Memory B cell (primary cell): ENCODE measurements at places on chromosomes 6 and 20.

DNA sequence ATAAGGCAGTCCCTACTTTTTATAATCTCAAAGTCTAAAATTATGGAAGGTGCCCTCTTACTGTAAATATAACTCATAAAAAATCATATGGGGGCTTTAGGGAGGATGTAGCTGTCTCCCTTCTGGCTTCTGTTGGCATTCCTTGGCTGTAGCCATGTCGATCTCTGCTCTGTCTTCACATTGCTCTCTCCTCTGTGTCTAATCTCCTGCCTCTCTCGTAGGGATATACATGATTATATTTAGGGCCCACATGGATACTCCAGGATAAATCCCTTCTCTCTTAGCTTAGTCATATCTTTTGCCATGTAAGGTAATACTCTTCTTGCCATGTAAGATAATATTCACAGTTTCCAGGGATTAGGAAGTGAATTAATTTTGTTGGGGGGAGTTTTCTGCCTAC lies 28.6 kb downstream of the CDS2 start:
- no peak for DNase-seq

GRCh38 chr6:135170849-135171248 lies 10.3 kb upstream of the MYB start:
- DNase-seq: no peak

DNA sequence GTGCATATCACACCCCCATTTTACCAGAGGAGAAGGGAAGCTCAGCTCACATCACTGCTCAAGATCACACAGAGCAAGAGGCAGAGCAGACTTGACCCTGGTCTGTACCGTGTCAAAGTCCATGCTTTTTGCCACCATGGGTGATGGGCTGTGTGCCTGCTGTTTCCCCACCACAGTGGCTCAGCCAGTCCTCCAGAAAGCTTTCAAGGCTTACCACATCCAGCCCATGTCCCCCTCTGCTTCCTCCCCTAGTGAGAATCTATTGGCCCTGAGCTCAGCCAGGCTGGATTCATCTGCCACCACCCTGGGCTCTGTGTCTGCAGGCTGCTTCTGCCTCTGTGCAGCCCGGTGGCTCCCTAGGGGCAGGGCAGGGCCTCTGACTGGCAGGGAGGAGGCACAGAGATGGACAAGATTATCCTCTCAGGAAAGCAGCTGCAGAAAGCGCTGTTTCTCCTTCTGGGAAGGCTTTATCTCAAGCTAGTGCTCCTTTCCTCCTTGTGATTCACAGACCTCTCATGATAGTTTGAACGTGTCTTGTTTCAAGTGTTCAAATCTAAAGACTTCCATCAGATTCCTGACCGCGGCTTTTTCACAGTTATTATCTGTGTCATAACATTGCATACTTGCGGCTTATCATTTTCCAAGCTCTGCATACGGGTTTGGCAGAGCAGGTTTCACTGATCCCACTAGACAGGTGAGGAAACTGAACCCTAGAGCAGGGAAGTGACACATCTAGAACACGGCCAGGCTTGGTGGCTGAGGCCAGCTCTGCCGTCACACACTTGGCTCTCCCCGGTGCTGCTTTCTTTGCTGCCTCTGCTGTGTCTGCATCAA lies 37.4 kb downstream of the VEGFA start:
- no peak for DNase-seq

GRCh38 chr6:72631480-72631879 lies 9.6 kb downstream of the KCNQ5 start:
- no peak for DNase-seq

DNA sequence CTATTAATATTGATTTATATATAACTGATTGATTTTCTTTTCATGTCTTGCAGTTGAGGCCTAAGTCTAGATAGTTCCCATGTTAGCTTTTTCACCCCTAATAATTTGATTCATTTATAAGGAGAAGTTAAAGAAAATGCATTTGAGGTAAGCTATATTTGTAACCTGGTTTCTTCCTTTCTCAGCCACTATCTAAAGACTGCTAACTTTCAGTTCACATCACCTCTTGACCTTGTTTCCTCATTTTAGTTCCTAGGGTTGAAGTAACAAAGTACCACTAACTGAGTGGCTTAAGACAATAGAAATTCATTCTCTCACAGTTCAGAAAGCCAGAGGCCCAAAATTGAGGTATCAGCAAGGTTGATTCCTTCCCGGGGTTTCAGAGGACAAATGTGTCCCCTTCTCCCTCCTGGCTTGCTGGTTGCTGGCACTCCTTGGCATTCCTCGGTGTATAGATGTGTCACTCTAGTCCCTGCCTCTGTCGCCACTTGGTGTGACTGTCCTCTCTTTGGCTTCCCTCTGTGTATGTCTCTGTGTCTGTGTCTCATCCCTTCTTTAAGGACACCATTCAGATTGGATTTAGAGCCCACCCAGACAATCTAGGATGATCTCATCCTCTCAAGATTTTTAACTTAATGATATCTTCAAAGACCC lies 55.9 kb upstream of the C20orf144 start:
- DNase-seq: no peak

GRCh38 chr6:48067886-48068277 lies 43.1 kb downstream of the PTCHD4 start:
- DNase-seq: no peak

DNA sequence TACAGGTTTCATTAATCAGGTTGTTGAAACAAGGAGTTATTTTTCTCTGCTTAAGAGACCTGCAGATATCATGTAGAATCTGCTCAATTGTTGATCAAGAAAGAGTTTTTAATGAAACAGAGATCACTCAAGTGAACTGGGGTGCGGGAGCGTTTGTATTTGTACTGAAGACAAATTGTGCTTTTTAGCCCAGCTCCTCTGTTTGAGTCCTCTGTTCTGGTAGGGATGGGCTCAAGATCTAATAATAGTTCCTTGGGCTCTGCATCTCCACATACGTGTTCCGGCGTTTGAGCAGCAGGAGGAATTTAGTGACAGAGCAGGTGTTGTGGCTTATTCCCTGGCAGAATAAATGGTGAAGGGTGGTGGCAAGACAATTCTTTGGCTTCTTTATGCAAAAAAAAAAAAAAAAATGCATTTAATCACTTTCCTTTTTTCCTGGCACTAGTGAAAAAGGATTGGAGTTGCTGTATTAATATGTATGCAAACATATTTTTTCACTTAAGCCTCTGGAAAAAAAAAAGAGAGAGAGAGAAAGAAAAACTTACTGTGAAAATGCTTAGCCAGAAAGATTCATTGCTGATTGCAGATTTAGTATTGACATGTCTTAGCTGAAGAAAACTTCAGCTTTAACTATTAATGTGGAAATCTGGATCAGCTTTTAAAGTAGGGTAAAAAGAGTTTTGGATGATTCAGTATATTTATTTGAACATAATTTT lies 4.0 kb downstream of the CITED2 start:
- DNase-seq: no peak

GRCh38 chr6:148572676-148573335 lies 174.0 kb upstream of the UST start:
- no peak for DNase-seq

DNA sequence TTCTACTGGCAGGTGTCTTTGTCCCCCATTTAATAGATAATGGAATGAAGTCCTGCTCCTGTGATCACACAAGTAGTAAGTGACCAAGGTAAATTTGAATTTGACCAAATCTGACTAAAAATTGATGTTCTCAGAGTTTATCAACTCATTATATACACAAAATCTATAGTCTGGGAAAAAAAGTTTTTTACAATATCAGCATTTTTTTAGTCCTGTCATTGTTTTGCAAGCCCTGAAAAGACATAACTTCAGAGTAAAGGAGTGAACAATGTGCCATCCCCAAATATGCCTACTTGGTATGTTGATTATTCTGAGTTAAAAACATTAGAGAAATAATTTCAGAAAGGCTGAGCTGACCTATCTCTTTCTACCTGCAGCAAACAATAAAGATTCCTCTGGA lies 114.2 kb downstream of the C6orf58 start:
- DNase-seq: no peak

- DNase-seq: no peak
Observed at GRCh38 chr20:64169091-64169560, 4.9 kb downstream of the MYT1 start.

GRCh38 chr6:26122402-26122792 lies 35.2 kb downstream of the HFE start:
- no peak for DNase-seq

DNA sequence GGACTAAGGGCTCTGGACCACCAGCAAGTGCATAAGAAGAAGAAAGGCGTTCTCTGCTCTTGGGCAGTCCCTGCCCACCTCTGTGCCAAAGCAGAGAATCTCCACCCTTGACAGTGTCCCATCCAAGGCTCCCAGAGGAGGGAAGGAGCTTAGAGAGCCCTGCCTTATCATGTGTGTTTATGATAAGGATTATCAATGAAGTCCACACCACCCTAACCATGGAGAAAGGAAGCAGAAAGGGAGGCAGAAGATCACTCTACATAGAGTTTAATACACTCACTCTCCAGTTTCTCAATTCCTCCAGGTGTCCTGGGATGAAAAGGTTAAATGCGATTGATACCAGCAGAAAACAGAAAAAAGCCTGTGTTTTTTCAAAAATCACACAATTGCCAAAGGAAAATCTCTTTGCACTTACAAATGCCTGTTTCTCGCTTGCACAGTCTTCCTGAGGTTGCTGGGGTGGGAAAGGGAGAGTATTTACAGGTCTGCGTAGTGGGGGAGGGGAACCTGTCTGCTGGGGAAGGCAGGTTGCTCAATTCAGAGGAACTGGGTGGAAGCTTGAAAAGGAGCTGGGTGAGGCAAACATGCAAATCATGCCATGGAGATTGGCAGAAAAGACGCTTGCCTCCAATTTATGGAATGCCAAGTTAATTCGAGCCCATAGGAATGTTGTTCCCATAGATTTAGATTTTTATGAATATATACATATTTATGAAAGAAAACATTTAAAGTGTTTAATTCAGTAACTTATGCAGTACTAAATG lies 104.0 kb downstream of the EYA2 start:
- no peak for DNase-seq

DNA sequence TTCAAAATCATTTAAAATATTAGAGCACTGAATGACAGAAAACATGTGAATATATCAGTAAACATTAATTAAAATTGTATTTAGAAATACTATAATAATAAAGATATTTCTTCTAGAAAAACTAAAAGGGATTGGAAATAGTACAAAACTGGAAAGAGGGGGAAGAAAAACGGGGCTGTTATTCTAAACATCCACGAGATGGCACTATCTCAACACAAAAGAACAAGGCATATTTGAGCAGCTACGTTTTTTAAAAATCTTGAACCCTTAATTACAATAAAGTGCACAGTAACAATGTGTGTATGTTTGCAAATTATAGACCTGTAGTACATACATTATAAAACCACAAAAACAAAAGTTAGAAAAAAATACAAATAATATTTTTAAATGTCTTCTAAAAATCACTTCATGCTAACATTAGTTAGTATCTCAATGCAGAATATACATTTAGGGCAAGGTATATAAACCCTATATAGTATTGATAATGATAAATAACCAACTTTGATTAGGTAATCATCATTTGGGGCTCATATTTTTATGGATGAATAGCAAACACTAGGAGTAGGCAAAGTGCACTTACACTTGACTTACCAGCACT lies 42.5 kb upstream of the PNISR start:
- peak; percentile 17 for DNase-seq

DNA sequence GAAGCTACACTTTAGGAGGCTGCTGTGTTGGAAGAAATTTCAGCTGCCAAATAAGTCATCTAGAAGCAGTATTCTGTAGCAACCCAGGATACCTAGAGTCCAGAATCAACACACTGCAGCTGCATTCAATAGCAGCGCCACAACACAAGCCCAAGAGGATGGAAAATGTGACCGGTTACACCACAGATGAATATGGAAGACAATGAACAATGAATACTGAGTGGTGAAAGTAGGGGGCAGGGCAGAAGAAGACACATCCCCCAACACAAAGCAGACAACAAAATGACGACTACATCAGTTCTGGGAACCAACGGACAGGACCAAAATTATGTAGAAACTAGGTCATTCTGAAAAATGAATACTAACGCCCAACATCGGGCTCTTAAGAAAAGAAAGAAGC lies 38.2 kb downstream of the KIF6 start:
- DNase-seq: no peak

DNA sequence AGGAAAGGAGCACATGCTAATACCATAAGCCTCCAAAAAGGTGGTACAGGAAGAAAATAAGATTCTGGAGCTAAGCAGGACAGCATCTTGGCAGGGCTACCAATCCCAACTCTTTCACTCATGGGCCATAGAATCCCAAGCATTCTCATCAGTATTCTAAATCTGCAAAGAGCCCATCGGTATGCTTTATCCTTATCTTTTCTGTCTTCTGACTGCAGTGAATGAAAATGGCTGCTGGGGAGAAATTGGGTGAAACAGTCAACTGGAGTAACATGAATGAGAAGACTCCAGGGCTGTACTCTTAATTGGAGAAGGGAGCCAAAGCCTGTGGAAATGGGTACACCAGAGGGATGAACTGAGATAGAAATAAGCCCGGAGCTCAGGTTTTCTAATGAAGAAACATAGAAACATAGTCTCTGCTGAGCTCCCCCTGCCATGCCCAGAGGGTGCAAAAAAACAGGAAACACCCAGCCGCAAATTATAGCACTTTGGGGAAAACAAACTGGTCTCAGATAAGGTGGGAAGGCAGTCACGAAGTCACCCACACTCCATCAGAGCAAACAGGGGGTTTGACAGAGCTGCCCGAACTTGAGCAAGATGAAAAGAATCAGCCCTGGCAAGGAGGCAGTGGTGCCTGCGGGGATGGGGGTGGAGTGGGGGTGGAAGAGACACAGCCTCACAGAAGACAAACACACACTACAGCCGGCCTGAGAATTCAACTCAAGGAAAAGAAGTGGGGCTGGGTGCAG lies 35.4 kb upstream of the E2F3 start:
- no peak for DNase-seq

DNA sequence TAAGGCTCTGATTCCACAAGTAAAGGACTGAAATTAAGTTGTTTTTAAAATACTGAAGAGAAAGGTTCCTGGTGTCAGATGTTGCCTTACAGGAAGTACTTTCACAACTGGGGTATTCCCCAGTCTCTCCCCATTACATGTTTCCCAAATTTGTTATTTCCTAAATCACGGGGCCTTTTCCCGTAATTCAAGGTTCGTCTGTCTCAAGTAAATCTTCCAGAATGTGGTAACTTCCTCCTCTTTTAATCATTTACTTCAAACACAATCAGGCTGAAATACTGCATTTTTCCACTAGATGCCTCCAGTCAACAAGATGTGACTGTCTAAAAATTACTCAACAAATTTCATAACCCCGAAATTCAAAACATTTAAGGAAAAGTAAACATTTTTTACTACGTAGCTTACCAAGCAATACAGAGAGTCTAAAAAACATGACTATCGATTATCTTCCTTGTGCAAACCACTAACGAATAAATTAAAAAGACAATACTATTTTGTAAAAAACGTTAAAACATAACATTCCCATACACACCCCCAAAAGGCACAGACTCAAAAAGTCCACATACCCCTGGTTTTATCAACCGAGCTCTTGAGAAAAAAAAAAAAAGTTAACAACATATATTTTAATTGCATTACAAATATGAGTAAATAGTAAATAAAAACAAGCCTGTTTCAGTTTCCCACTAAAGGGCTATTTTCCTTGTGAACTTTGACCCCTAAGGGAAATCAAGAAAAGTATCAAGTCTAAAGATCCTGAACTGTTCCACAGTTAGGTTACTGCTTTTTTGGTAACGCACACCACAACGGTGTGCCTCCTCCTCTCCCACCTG lies 1.7 kb downstream of the SOD2 start:
- DNase-seq: peak; percentile 41
